ENCODE measurements at places on chromosomes 11 and 22.

DNA sequence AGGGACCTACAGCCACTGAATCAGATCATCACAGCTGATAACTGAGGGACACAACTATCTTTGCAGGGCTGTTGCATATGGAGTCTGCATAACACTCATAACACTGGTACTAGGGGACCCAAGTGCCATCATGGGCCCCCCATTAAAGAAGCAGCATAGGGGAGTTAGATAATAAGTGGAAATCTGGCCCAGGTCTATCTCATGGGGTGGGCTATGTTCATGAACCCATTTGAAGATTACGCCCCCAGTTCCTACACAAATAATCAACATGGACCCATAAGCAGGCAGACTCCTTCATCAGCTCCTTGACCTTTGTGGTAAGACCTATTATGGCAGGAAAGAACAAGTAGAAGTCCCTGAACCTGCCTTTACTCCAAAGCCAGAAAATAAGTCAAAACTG is 48.8 kb downstream of the ASCL2 start:
- DNase-seq = no peak

DNA sequence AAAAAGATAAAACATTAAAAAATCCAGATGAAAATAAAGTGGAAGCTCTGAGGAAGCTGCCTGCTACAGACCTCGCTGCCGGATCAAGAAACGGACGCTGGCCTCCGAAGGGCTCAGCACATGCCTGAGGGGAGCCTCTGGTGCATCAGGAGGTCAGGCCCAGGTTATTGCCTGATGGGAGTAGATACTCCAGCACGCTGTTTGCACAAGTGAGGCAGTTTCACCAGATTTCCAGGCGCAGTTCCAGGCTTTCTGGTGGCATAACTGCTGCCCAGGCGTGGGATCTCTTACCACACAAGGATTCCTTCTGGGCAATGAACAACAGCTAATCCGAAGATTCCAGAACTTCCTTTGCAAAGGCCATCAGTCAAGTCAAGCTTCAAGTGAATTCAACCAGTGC is 154.2 kb downstream of the MPPED1 start:
- no peak for DNase-seq

- no peak for DNase-seq
Measured at GRCh38 chr22:22520667-22521602, 865 bp upstream of the ZNF280A start.

- DNase-seq = no peak
Measured at GRCh38 chr11:112249871-112250610, 10.6 kb downstream of the PLET1 start.

DNA sequence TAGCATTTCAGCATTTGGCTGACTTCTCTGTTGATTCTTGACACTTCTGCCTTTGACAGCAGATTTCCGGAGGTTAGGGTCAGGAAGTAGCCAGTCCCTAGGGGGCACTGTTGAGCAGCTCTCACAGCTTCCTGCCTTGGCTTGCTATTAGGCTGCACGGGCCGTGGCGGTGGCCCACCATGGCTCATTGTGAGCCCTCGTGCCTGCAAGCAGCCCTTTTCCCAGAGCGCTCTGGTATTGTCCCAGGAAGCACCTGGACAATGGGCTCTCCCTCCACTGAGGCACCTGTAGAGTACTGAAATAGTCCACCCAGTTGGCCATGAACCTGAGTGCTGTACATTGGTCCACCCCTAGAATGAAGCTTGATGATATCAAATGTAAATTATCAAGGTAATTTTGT is 100.2 kb upstream of the GAL start:
- DNase-seq = no peak
